ENCODE measurements at places on chromosomes 7 and 10.

GRCh38 chr10:45377321-45377720 is 3.3 kb downstream of the ALOX5 start:
- no peak for DNase-seq

- DNase-seq, result no peak
Observed at GRCh38 chr7:74097937-74098614, 14.5 kb downstream of the LIMK1 start.

DNA sequence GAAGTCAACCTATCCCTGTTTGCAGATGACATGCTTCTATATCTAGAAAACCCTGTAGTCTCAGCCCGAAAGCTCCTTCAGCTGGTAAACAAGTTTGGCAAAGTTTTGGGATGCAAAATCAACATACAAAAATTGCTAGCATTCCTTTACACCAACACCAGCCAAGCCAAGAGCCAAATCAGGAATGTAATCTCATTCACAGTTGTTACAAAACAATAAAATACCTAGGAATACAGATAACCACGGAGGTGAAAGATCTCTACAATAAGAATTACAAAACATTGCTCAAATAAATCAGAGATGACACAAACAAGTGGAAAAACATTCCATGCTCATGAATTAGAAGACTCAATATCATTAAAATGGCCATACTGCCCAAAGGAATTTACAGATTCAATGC is 50.4 kb upstream of the ZNF365 start:
- no peak for DNase-seq

DNA sequence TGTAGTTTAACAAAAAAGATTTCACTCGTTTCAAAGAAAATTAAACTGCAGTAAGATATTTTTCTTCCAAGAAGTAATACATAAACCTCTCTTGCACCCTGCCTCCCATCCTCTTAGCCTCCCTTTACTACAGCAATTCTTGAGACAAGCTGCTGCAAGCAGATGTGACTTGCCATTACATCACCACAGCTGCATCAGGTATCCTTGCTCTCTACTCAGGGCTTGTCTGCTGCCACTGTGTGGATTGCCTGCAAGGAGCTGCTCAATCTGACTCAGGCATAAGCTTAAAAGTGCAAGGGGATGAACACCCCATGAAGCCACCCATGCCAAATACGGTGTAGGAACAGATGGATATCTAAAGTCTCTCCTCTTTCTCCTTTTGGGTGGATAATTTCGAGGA is 609.9 kb downstream of the DNAJB9 start:
- no peak for DNase-seq

DNA sequence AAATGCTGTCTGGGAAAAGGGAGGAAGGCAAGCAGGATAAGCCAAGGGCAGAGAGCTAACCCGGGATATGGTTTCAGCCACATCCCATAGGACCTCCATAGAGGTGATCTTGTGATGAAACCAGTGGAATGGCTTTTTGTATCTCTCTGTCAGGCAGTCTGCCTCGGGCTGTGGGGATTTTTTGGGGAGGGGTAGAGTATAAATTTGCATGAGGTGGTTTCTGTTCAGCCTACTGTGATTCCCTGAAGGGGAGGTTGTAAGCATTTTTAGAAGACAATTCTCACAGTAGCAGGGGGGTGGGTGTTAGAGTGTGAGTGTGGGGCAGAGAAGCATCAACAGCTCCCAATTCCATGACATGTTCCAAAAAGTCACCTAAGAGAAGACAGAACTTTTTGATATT is 11.8 kb downstream of the OR9A2 start:
- DNase-seq, result no peak

- no peak for DNase-seq
Observed at GRCh38 chr10:131093795-131094366, 217.6 kb downstream of the TCERG1L start.

- DNase-seq, result no peak
Observed at GRCh38 chr10:82768040-82768439, 893.0 kb downstream of the NRG3 start.

GRCh38 chr7:144606261-144606660 is 202.8 kb upstream of the NOBOX start:
- DNase-seq, result no peak

GRCh38 chr10:71665456-71665855 is 54.1 kb downstream of the C10orf105 start:
- DNase-seq, result no peak

DNA sequence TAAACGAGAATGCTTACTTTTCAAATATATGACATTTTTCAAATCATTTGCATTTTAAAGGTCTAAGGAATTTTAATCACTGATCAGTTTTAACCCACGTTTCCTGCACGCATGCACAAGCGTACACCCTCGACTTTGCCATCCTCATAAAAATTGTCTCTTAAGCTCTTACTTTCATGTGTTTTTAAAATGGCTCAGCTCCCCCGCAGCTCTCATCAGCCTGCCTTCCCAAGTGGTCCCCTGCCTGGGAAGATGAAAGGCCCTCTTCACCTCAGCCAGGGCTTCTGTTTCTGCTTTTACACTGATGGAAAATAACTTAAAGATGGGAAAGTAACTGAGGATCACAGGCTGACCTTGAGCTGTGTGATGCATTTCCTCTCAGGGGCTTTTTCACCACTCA is 131.6 kb upstream of the LSM8 start:
- DNase-seq, result no peak

DNA sequence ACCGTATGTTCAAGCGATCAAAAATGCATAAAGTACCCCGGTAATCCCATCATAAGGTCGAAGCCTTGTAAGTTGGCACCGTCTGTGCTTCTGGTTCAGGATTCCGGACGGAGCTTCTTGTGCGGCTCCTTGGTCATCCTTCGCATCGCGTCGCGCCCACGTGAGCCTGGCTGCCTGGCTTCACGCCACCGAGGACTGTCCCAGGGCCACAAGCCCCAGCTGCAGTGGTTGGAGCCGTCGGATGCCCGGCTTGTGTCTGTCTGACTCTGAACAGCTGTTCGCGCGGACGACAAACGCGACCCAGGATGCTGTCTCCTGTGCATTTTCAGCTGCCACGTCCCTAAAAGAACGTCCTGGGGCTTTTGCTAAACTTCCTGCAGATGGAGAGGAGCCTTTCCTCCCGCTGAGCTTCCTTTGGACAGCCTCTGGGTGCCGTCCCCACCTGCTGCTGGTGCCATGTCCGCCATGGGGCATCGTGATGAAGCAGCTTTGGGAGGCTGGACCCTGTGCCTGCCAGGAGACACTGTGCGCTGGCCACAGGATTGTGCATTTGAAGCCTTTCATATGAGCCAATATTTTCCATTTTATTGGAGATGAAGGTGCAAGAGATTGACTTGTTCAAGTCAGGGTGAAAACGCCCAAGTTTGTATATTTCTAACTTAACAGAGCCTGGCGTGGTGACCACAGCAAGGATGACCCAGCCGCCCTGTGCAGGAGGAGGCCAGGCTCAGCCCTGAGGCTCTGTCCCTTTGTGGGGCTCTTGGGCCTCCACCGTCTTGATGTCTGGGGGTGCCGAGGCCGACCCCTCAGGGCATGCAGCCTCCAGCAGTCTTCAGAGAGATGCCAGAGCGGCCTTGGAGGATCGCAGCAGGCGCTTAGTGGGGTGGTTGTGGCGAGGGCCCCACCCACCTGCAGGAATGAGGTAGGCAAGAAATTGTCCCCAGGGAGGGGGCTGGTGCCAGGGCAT is 6.7 kb upstream of the JAKMIP3 start:
- no peak for DNase-seq

GRCh38 chr10:129293991-129294700 is 172.9 kb upstream of the MGMT start:
- no peak for DNase-seq

DNA sequence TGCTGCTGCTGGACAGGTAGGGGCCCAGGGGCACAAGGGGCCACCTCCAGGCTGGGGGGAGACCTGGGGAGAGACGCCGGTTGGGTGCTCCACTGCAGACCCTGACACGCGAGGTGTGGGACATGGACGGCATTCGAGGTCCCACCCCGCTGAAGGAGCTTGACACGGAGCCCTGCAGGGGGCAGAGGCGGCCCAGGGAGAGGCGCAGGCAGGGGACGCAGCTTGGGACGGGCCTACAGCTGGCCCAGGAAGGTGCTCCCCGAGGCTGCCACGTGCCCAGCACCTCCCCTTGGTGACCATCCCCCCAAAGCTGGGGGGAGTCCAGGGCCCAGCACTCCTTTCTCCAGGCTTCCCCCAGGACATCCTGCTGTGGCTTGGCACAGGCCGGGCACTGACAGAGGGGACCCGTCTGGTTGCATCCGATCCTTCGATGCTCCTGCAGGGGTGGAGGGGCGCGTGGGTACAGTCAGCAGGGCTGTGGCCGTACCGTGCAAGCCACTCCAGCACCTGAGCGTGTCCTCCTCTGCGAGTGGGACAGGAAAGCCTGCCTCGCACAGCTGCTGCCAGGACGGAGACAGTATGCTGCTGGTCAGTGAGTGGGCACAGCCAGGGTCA is 174.4 kb downstream of the ELFN1 start:
- DNase-seq, result no peak

DNA sequence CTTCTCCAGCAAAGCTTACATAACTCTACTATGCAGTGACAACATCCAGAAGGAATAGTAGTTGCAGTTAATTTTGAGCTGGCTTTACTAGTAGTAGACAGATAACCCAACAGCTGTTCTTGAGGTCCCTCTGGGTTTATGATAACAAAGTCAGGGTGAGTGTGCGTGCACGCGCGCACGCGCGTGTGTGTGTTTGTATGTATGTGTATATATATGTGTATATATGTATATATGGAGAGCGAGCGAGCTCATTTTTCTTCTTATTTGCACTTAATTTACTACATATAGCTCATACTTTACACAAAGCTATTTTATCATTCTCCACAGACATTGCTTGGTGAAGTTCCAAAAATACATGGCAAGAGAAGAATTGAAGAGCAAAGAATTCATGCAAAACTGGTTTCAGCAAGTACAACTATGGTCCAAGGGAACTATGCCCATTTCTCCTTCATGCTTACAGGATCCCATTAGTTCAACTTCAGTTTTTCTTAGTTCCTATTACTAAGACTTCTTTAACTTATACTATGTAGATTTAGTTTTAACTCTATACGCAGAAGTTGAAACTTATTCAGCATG is 105.9 kb upstream of the TMEM168 start:
- no peak for DNase-seq

DNA sequence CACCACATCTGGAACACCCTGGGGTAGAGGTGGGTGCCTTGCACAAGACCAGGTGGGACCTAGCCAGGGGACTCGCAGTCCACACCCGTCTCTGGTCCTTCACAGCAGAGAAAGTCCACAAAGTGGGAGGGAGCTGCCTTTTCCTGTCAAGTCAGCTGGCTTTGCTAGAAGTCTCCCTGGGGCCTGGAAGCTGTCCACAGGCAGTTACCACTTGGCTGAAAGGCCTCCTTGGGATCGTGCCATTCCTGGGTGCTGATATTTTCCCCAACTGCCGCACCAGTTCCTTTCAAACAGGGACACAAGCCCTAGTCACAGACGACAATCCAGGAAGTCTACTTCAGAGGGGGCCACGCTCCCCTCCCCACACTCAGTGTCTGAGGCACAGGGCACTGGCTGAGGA is 75.4 kb downstream of the AFAP1L2 start:
- no peak for DNase-seq

- DNase-seq, result no peak
Observed at GRCh38 chr7:96591900-96592676, 117.6 kb downstream of the SEM1 start.

DNA sequence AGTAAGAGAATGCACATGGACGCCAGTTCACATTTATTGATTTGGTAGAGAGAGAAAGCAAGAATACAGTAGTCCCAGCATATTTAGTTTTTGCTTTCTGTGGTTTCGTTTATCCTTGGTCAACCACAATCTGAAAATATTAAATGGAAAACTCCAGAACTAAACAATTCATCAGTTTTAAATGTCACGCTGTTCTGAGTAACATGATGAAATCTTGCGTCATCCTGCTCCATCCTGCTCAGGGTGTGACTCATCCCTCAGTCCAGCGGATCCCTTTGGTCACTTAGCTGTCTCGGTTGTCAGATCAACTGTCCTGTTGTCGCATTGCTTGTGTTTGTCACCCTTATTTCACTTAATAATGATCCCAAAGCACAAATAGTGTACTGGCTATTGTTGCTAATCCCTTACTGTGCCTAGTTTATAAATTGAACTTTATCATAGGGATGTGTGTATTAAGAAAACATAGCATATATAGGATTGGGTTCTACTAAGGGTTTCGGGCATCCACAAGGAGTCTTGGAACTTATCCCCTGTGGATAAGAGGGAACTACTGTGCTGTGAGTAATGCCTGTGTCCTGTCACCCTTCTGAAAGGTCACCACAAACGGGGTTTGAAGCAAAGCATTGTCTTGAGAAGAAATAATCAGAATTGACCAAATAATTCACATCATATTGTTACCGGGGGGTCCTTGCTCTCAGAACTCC is 73.6 kb downstream of the OTUD1 start:
- no peak for DNase-seq

- DNase-seq, result no peak
Observed at GRCh38 chr10:69635428-69636272, 5.6 kb downstream of the FAM241B start.

DNA sequence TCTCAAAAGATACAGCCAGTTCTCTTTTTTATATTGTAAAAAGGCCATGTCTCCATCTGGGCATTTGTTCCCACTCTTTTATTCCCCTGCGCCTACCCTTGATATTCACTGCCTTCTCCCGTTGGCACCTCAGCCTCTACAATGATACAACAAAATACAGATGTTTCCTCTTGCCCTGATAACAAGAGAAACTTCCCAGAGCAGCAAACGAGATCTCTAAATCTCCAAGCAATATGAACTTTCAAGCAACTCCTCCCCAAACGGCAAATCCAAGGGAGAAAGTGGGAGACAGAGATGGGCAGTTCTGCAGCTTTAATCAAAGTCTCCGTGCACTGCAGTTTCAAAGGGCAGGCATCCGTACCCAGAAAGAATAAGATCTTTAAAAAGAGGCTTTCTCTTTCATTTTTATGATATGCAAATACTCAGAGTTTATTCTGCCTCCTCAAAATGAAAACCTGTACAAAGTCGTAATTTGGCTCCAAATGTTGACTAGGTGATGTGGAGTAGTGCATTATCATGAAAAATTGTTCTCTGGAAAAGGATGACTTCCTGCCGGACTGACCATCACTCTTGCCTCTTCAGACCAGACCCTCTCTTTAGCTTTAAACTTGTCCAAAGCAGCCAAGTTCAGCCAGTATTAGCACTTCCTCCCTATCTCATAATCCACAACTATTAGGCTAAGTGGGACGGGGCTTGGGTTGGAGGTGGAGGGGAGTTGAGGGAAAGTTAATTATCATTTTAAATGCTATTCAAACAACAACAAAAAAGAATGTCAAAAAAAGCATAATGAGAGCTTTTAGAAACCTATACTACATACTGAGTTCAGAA is 682 bp downstream of the HGF start:
- DNase-seq, result no peak

DNA sequence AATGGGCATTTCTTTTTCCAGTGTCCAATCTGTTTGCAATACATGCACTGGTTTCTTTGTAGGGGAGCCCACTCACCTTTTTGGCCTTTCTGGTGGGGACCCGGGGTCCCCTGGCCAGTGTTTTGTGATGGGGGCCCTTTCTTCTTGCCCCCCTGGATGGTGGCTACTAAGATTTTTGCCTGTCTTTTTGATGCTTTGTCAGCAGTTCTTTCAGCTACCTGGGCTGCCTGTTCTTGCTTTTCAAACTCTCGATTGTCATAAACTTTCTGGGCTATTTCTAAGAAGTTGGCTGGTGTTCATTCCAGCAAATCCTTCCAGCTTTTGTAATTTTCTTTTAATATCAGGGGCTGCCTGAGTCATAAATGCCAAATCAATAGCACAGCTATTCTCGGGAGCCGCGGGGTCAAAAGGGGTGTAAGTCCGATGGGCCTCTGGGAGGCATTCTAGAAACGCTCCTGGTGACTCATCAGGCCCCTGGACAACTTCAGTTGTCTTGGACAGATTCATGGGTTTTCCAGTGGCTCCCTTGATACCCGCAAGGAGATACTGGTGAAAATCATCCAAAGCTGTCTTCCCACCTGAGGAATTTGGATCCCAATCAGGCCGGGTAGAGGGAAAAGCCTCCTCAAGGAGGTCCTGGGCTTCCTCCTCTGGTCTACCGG is 79.0 kb downstream of the PRR15 start:
- no peak for DNase-seq
